K562 (cell line): ENCODE measurements at places on chromosomes 4 and X. TPM values are rescaled to one million over a fixed set of nuclear protein-coding genes. Genes with fewer than 3 reads are reported as not detected.

The FGF16 gene
- total RNA-seq: not detected in 2 replicates

GRCh38 chr4:20418861-20419451, 167.3 kb downstream of the SLIT2 start:
- DNase-seq: peak; percentile 11

The ZDHHC15 gene
- 0.07 TPM in 1 of 2 replicates, not detected in the other for total RNA-seq

DNA sequence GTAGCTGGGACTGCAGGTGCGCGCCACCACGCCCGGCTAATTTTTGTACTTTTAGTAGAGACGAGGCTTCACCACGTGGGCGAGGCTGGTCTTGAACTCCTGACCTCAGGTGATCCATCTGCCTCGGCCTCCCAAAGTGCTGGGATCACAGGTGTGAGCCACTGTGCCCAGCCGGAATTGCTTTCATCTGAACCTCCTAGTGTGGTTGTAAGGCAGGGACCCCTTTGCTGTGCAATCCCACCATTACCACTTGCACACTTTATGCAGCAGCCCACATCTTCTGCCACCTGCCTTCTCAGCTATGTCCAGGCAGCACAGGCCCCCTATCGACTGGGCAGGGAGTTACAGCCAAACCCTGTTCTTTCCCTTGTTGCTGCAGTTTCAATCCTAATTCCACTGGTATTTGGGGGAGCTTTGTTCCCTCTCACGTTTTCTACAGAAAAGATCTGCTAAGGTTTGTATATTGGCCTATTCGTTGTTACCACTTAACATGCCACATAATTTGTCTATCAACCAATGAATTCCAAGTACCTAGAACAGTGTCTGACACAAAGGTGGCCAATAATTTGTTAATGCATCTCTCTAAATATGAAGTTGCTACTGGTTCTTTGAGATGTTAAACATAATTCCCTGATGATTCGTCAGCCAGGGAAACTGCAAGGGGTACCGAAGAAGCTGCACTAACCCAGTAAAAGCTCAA, 6.5 kb downstream of the RPL39 start:
- DNase-seq: peak; percentile 37

DNA sequence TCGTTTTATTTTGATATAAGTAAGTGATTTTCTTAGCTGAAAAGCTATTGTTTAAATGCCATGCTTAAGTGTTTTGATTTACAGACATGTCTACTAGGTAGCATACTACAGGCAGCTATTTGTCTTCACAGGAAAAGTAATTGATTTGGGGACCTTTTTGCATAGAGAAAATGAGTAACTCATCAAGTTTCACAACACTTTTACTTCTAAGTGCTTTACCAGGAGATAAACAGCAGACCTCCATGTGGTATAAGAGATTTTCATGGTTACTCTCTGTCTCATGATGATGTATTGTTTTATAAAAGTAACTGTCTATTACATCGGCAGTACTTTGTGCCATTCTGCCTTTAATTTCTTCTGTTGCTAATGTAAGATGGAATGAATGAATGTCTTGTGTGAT, 28.7 kb downstream of the RBPJ start:
- no peak for DNase-seq

- DNase-seq: peak; percentile 1
Measured at GRCh38 chrX:133868682-133869081, 116.7 kb downstream of the GPC3 start.

GRCh38 chr4:76745240-76745639, 152.7 kb downstream of the SOWAHB start:
- DNase-seq: no peak

GRCh38 chrX:106278951-106279350, 110.8 kb downstream of the PWWP3B start:
- no peak for DNase-seq

The PHOX2B gene
- total RNA-seq: not detected in 2 replicates

DNA sequence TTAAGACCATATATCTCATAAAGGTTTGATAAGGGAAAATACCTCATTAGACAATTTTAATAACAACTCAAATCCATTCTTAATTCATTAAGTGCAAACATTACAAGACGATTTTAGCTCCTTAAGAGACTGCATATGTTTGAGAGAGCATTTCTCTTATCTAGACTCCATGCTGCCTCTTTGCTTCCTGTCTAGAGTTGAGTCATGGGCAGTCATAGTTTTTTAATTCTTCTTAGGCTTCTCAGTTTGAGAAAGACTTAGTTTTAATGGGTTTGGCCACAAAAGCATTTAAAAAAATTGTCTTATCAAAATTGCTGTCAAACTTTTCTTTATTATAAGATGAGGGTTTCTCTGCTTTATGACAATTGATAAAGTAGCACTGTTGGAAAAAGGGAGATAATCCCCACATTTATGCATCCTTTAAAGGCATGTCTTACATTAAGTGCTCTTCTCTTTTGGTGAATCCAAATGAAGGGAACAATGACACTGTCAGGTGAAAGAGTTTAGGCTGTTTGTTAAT, 713.4 kb downstream of the PCDH18 start:
- no peak for DNase-seq

DNA sequence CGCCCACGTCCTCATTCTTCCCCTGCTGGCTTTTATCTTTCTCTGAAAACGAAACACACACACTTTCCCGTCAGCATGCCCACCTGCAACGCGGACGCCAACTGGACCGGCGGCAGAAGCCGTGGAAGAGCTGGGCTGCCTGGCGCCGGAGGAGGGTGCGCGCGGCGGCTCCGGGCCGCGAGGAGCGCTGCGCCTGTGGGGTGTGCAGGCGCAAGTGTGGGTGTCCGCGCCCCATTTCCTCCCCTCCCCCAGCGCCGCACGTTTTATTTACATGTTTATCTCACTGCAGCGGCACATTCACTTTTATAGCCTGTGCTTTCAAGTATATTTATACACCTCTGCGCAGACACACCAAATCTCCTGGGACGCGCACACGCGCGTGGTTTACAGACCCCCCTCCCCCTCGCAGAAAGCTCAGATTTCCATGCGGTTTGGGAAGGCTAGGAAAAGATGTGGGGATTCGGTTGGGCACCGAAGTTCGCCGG, 1.5 kb downstream of the PITX2 start:
- no peak for DNase-seq

- no peak for DNase-seq
Measured at GRCh38 chrX:55697381-55697780, 20.2 kb upstream of the RRAGB start.
